CD4-positive, alpha-beta memory T cell (primary cell): ENCODE measurements at places on chromosomes 1 and 21.
A peak's percentile ranks its signal among the peaks of the same experiment; 100 is the strongest.

GRCh38 chr1:47849005-47849521 lies 148.1 kb downstream of the TRABD2B start:
- H3K27ac ChIP-seq, result no peak overlapping the region
- no peak for DNase-seq
- no peak overlapping the region for H3K4me3 ChIP-seq
- H3K4me1 ChIP-seq, result no peaks in the 10 kb centered on the region
- H3K36me3 ChIP-seq, result no peaks in the 10 kb centered on the region
- no peaks in the 10 kb centered on the region for H3K27me3 ChIP-seq

- peaks cover 26% of the 10 kb centered on the region for H3K4me1 ChIP-seq
- peak overlapping the region; percentile 67 for H3K4me3 ChIP-seq
- H3K27me3 ChIP-seq, result no peaks in the 10 kb centered on the region
- no peak for DNase-seq
These were observed 457 bp downstream of the SRM start for GRCh38 chr1:11059155-11059967.

DNA sequence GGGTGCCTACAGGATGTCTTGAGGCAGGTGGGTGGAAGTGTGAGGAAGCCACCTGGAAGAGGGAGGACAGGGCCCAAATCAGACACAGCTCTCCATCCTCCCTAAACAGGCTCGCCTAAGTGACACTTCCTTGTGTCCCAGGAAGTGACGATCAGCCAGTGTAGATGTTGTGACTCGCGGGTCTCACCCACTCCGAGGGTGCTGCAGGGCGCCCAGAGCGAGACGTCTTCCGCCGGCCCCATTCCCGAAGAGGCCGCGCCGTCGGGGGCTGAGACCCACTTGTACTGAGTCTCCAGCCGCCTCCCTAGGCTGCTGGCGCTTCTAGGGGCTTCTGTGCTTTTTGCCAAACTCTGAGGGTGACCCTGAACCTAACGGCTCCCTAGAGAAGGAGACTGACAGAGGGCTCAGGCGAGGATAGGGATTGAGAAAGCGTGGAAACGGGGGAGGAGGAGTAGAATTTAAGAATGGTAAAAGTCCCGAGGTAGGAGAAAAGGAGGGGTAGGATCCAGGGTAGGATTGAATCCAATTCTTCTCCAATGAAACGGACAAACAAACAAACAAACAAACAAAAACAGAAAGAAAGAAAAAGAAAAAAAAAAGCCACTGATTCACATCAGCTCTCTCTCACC lies 543 bp upstream of the MARK1 start:
- H3K27me3 ChIP-seq, result peaks cover 18% of the 10 kb centered on the region
- no peaks in the 10 kb centered on the region for H3K36me3 ChIP-seq
- H3K4me3 ChIP-seq, result no peak overlapping the region
- no peaks in the 10 kb centered on the region for H3K4me1 ChIP-seq
- DNase-seq, result no peak

- H3K36me3 ChIP-seq, result peaks cover 10% of the 10 kb centered on the region
- DNase-seq, result no peak
- no peak overlapping the region for H3K27ac ChIP-seq
- no peak overlapping the region for H3K4me3 ChIP-seq
- H3K4me1 ChIP-seq, result no peaks in the 10 kb centered on the region
- no peaks in the 10 kb centered on the region for H3K27me3 ChIP-seq
These were observed 20.0 kb downstream of the CRYZ start for GRCh38 chr1:74712881-74713280.

DNA sequence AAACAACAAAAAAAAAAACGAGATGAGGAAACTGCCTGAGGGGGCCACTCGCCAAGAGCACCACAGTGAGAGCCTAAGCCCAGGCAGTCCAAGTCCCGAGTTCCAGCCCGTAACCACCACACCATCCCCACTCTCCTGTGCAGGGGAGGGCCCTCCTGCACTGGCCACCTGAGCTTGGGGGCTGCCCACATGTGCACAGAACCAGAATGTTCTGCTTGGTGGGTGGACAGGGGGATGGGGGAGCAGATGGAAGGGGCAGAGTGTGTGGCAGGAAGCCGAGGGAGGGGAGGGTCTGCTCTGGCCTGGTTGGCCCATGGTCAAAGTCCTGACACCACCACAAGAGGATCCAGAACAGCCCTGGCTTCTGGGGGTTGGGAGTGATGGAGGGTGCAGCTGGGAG lies 17.6 kb downstream of the ADPRS start:
- peaks cover 12% of the 10 kb centered on the region for H3K4me1 ChIP-seq
- no peak for DNase-seq
- H3K27ac ChIP-seq, result no peak overlapping the region
- no peak overlapping the region for H3K4me3 ChIP-seq

GRCh38 chr1:167165219-167165618 lies 55.5 kb upstream of the POU2F1 start:
- no peaks in the 10 kb centered on the region for H3K4me1 ChIP-seq
- no peak overlapping the region for H3K27ac ChIP-seq
- DNase-seq, result no peak
- H3K4me3 ChIP-seq, result no peak overlapping the region
- no peaks in the 10 kb centered on the region for H3K27me3 ChIP-seq

DNA sequence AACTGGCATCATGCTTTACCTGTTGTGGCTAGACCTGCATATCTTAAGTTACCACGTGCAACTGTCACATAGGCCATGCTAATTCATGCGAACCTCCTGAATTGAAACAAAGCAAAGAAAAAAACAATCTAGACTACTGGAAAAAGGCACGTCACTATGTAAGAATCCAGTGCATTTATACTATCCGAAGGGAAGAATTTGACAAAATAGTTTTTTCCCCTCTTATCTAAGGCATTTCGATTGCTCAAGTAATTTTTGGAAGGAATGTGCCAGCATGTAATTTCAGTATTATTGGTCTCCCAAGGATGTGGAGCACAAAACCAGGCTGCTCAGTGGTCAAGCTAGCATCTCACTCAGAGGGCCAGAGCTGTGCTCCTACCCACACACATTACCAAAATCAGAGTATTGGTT lies 31.5 kb upstream of the C1orf198 start:
- H3K4me1 ChIP-seq, result no peaks in the 10 kb centered on the region
- no peak overlapping the region for H3K4me3 ChIP-seq
- no peaks in the 10 kb centered on the region for H3K27me3 ChIP-seq
- no peak overlapping the region for H3K27ac ChIP-seq

GRCh38 chr1:148318123-148318903 lies 164.8 kb downstream of the PPIAL4G start:
- DNase-seq, result peak; percentile 56

DNA sequence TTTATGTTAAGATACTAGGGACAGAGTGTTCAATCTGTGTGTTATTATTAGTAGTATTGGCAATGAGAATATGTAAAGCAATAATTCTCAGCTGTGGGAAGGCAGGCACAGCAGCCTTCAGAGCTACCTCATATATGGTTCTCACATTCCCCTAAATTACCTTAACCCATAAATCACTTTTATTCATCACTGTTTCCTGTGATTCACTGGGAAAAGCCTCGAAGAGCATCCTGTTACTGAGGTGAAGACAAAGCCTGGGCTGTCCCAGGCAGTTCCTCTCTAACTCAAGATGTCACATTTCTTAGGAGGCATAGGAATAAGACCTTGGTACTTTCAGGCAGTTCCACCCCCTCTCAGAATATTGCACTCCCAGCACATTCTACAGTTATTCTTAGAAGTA lies 965.7 kb downstream of the NCAM2 start:
- no peaks in the 10 kb centered on the region for H3K4me1 ChIP-seq
- H3K27ac ChIP-seq, result no peak overlapping the region
- H3K4me3 ChIP-seq, result no peak overlapping the region
- H3K36me3 ChIP-seq, result no peaks in the 10 kb centered on the region
- DNase-seq, result no peak

GRCh38 chr1:118717893-118718292 lies 270.2 kb downstream of the TBX15 start:
- no peak overlapping the region for H3K4me3 ChIP-seq
- no peak overlapping the region for H3K27ac ChIP-seq
- no peaks in the 10 kb centered on the region for H3K27me3 ChIP-seq
- no peaks in the 10 kb centered on the region for H3K4me1 ChIP-seq

DNA sequence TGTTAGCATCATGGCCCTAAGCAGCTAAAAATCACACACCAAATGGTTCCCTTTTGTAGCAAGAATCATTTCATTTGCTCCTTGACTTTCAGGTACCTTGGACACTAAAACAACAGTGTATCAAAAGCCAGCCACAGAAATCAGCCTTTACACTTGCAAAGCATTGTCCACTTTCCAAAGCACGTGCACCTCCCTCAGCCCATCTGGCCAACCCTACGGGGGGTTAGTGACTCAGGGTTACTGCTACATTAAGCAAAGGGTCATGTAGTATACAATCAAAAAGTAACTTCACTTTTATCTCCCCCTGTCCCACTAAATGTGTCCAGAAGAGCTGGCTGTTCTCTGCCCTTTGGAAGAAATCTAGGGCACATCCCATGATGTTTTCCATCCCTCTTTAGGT lies 149.7 kb downstream of the HIVEP3 start:
- H3K4me1 ChIP-seq, result no peaks in the 10 kb centered on the region
- H3K27me3 ChIP-seq, result no peaks in the 10 kb centered on the region
- DNase-seq, result no peak
- no peaks in the 10 kb centered on the region for H3K36me3 ChIP-seq
- H3K4me3 ChIP-seq, result no peak overlapping the region

DNA sequence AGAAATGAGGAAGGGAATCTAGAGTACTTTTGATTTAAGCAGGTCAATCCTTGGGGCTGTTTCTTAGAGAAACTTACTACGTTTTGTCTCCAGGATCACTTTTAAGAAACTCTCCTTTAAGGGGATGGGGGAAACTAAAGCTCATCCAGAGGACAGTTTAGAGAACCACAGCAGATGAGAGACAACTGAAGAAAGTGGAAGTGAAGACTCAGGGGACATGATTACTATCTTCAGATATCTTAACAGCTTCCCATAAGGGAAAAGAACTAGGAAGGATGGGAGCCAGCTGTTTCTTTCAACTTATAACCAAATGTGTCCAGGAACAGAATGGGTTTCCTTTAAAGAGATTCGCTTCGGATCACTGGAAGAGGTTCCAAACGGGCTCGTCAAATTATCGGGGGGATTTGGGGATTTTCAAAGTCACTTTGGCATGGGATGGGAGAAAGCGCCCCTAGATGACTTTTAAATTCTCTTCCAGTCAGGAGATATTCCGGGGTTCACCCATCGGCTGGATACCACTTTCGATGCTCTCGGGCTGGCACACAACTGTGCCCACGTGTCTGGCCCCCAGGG lies 1.2 kb downstream of the SCMH1 start:
- no peak overlapping the region for H3K4me3 ChIP-seq
- H3K27me3 ChIP-seq, result no peaks in the 10 kb centered on the region
- H3K36me3 ChIP-seq, result no peaks in the 10 kb centered on the region
- H3K27ac ChIP-seq, result peak overlapping the region; percentile 51

- peak; percentile 14 for DNase-seq
- H3K4me1 ChIP-seq, result peaks cover 12% of the 10 kb centered on the region
- H3K36me3 ChIP-seq, result no peaks in the 10 kb centered on the region
- no peak overlapping the region for H3K27ac ChIP-seq
- no peak overlapping the region for H3K4me3 ChIP-seq
These were observed 58.3 kb downstream of the UBE2T start for GRCh38 chr1:202283379-202283844.

DNA sequence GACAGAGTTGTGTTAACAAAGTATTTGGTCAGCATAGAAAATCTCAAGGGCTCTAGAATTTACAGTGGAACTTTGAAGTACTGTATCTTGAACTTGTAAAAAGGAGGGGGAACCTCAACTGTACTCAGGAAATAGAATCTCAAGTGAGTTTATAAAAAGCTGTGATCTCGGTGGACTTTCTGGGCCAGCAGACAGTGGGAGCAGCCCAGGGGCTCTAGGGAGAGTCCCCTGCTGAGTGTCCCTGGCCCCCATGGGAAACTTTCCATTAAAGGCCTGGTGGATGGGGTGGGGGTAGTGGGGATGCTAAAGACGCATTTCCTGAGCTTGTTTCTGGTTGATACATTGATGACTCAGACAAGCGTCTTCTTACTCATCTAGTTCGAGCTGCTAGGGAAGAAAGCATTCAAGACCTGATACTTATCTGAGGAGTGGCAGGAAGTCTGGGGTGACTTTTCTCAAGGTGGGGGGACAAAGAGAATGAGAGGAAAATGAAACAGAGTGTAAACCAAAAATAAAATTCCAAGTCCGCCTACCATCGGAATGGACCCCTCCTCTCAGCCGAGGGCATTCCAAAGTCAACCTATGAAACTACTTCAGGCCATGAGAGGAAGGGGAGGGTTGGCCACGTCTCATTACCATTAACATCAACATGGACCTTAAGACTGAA lies 65.5 kb downstream of the NID1 start:
- DNase-seq, result peak; percentile 81
- H3K4me1 ChIP-seq, result peaks cover 53% of the 10 kb centered on the region
- H3K4me3 ChIP-seq, result peak overlapping the region; percentile 15
- H3K36me3 ChIP-seq, result no peaks in the 10 kb centered on the region
- no peaks in the 10 kb centered on the region for H3K27me3 ChIP-seq

DNA sequence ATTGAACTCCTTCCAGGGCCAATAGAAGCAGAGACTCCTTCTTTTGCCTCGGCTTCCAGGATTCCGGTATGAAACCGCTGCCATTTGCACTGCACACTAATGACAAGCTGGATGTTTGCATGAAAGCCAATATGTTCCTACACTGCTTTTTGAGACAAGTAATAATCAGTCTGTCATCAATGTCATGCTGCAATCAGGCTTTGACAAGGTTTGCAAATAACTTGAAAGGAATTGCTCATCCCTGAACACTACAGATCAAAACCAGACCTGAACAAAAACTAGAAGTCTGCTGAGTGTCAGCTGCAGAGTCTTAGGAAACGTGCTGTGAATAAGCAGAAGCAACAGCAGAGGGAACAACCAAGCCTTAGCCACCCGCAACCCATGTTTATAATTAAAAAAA lies 720.7 kb upstream of the CXADR start:
- no peaks in the 10 kb centered on the region for H3K4me1 ChIP-seq
- no peak overlapping the region for H3K27ac ChIP-seq
- no peak for DNase-seq
- no peak overlapping the region for H3K4me3 ChIP-seq

- no peaks in the 10 kb centered on the region for H3K36me3 ChIP-seq
- no peak overlapping the region for H3K27ac ChIP-seq
- H3K27me3 ChIP-seq, result no peaks in the 10 kb centered on the region
- peaks cover 3% of the 10 kb centered on the region for H3K4me1 ChIP-seq
- DNase-seq, result no peak
These were observed 12.4 kb downstream of the LEPR start for GRCh38 chr1:65432918-65433317.

- H3K4me1 ChIP-seq, result peaks cover 8% of the 10 kb centered on the region
- H3K36me3 ChIP-seq, result peaks cover 5% of the 10 kb centered on the region
- no peak for DNase-seq
- no peaks in the 10 kb centered on the region for H3K27me3 ChIP-seq
These were observed 46.8 kb upstream of the WASF2 start for GRCh38 chr1:27536767-27537166.

DNA sequence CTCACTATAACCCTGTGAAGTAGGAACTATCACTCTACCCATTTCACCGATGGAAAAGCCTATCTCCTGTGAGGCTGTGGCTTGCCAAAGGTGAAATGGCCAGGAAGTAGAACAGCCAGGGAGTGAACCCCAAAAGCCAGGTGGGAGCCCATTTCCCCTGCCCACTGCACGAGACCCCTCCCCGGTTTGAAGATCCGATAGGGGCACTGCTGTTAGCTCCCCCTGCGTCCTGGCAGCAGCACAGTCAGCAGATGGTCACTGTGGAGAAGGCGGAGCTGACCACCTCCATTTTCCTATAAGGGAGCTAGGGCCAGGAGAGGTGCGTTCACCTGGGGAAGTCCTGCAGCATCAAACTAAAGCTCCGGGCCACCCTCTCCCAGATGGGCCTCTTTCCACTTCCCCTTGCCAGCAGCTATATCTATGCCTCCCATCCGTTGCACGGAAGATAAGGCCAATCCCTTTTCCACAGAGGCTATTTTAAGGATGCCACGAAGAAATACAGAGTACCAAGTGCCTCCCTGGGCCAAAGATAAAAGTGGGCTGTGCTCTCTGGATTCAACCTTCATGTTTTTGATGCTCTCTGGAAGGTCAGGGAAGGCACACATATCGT lies 7.8 kb downstream of the ERG start:
- DNase-seq, result no peak
- H3K36me3 ChIP-seq, result no peaks in the 10 kb centered on the region
- no peak overlapping the region for H3K27ac ChIP-seq
- H3K27me3 ChIP-seq, result no peaks in the 10 kb centered on the region
